RCC 7860 (cell line): ENCODE measurements at places on chromosomes 4 and X.

GRCh38 chr4:81898862-81899504, 427.3 kb upstream of the RASGEF1B start:
- DNase-seq: no peak

GRCh38 chr4:151553874-151554273, 144.9 kb downstream of the FHIP1A start:
- DNase-seq: no peak

DNA sequence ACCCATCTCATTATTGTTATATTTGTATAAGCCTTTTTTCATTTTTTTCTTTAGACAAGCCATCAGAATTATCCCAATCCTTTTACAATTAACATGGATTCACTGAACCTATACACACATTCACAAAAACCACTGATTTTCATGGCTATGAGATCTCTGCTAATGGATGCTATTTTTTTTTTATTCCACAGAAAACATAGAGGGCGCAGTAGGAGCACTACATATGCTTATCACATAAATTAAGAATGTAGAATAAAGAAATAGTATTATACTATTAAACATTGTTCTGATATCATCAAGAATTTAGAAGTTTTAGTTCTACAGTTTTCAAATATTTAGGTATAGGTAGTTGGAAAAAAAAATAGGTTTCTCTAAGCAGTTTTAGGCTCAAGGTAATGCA, 1477.4 kb downstream of the ARAP2 start:
- no peak for DNase-seq

DNA sequence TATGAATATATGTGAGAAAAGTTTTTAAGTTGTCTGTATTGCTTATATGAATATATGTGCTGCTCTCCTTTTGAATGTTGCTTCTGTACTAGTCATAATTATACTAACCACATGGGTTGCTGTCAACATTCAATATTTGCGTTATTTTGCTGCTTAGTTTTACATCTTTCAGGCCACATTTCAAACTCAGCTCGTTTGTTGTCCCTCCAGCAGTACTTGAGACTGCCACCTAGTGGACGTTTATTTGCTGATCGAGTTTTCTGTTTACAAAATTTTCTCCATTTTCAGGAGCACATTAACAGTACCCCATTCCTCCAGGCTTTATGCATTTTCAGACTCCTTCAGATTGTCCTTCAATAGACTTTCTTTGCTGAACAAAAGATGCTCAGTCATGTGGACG, 75.8 kb downstream of the NUDT11 start:
- DNase-seq: peak; percentile 5

- no peak for DNase-seq
Measured at GRCh38 chr4:42750091-42750490, 93.2 kb upstream of the ATP8A1 start.

GRCh38 chrX:65821721-65822496, 154.5 kb downstream of the MSN start:
- DNase-seq: no peak

DNA sequence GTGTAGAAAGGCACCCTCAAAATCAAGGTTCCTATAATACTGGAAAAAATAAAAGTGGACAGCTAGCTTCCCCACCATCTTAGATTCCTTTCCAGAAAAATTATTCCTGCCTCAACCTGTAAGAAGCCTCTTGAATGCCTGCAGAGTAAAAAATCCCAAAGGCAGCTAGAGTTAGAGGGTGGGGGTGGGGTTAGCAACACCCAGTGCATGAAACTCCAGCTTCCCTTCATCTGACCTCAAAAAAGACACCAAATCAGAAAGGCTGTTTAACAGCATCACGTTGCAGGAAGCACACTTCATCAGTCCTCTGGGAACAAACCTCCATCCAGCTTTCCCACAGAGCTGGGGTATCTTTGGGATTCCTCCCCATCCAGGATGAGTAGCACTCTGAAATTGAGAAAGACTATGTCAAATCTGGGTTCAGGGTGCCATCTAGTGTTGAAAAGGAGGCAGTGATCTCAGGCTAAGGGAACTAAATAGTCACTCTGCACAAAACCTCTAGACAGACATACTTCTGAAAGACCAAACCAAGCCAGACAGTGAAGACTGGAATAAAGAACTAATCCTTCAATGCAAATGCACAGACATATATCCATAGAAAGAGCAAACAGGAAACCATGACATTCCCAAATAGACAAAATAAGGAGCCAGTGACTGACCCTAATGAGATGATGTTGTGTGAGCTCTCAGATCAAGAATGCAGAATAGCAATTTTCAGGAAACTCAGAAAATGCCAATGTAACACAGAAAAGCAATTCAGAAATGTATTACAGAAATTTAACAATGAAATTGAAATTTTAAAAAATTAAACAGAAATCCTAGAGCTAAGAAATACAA, 97.9 kb downstream of the ARHGEF9 start:
- DNase-seq: peak; percentile 21

DNA sequence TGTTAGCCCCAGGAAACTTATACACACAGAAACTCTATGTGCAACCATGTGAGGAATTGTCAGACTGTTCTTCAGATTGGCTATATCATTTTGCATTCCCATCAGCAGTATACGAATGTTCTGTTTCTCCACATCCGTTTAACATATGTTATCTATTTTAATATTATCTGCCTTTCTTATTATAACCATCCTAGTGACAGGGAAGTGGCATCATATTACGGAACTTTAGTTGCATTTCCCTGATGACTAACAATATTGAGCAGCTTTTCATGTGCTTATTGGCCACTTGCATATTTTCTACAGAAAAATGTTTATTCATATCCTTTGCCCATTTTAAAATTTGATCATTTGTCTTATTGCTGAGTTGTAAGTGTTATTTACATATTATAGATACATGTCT, 36.5 kb upstream of the IL15 start:
- no peak for DNase-seq

GRCh38 chr4:104983615-104984179, 163.0 kb upstream of the TET2 start:
- DNase-seq: no peak

- no peak for DNase-seq
Measured at GRCh38 chr4:653080-653821, 20.8 kb downstream of the ATP5ME start.

DNA sequence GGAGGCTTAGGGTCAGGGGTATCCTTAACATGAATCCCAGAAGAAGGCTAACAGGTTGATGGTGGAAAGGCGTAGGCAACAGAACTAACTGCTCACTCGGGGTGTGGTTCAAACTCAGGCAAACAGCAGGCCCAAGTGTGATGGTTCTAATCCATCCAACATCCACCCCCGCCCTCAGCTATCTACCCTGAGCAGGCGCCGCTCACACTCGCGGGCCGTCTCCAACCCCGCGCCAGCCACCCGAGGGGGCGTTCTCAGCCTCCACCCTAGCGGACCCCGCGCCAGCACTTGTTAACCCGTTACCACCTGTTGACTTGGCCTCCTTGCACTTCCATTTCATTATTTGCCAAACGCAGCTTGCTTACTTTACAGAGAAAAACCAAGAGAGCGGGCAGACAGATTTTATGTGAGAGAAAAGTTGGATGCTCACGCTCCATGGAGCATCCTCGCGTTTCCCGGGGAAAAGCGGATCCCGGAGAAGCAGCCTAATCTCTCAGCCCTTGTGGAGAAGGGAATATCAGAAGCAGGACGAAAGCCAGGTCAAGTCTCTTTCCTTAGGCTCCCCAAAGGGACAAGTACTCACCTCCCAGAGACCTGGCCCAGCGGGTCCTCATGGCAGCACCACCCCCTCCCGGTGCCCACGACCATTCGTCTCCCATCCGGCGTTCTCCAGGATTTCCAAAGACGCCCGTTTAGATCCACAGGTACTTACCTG, 773 bp downstream of the SNCA start:
- no peak for DNase-seq

GRCh38 chr4:627347-628125, 2.2 kb downstream of the PDE6B start:
- DNase-seq: no peak

- peak; percentile 38 for DNase-seq
Measured at GRCh38 chr4:42391981-42392380, 5.3 kb upstream of the SHISA3 start.

GRCh38 chr4:183905081-183905592, at the start of gene STOX2:
Gene STOX2, plus strand, starts transcription at chr4:183905307. Its CDS starts 1,484 bp downstream, at chr4:183906791.
- no peak for DNase-seq

DNA sequence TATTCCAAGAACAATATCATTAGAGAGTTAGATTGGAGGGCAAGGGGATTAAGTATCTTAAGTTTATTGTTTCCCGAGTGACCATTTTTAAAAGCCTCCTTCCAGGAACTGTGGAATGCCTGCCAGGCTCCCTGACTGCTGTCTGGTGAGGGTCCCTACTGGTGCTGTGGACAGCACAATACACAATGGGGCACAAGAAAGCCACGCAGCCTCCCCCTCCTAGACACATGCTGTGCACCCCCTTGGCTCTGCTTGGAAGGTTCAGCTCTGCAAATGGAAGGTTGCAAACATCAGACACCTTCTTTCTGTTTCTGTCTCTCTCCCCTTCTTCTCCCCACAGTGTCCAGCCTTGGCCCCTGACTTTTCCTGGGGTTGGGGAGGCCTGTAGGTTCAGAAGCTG, 153.2 kb downstream of the SHROOM3 start:
- no peak for DNase-seq

DNA sequence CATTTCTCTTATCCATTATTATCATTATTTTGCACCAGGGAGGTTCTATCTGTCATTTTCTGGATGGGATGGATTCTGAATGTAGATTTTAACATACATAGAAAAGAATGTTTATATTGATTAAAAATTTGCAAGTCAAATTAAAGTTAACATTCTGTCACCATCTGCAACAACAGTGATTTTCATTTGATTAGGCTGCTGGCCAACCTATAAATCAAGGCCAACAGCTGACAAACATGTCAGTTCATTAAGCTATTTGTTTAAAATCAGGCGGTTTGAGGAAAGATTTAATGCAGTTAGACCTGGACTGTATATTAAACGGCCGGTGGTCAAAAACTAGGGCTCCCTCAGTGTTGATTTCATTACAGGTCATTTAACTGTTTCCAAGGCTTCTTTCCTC, 109.5 kb upstream of the CBR4 start:
- DNase-seq: no peak

- DNase-seq: no peak
Measured at GRCh38 chr4:124486423-124486822, 226.1 kb downstream of the ANKRD50 start.

- DNase-seq: no peak
Measured at GRCh38 chr4:88747351-88747750, 49.7 kb upstream of the NAP1L5 start.

DNA sequence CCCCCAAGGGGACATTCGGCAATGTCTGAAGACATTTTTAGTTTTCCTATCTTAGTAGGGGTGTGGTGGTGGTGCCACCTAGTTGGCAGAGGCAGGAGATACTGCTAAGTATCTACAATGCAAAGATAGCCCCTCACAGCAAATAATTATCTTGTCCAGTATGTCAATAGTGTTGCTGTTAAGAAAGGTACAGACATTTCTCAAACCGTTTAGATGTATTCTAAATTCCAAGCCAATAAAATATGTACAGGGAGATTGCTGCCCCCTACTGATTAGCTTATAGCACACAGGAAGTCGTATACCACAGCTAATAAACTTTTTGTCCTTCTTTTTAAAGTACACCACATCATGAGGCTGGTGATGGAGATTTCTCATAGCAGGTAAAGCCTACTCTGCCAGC, 260.5 kb downstream of the TMA16 start:
- DNase-seq: no peak

DNA sequence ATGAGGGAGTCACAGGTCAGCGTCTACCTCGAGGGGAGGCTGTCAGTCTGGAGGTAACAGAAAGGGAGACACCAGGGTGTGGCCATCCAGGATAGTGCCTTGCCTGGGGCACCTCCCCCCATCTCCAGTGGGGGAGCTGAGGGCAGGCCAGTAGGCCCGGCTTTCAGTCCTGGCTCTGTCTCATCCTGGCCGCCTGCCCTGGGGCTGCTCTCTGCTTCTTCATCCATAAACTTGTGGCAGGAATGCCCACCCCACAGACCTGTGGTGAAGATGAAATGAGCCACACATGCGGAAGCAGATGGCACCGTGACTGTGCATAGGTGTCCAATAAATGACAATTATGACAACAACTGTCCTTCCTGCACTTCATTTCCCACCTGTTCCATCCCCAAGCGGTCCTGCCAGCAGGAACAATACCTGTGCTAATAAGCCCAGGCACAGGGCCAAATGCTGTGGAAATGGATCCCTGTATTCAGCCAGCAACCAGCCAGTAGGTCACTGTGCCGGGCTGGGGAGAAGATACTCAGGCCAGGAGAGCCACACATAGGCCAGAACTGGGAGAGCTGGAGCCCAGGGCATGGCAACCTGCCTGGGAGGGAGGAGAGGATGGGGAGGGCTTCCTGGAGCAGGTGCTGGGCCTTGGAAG, 30.2 kb downstream of the TRO start:
- DNase-seq: no peak

DNA sequence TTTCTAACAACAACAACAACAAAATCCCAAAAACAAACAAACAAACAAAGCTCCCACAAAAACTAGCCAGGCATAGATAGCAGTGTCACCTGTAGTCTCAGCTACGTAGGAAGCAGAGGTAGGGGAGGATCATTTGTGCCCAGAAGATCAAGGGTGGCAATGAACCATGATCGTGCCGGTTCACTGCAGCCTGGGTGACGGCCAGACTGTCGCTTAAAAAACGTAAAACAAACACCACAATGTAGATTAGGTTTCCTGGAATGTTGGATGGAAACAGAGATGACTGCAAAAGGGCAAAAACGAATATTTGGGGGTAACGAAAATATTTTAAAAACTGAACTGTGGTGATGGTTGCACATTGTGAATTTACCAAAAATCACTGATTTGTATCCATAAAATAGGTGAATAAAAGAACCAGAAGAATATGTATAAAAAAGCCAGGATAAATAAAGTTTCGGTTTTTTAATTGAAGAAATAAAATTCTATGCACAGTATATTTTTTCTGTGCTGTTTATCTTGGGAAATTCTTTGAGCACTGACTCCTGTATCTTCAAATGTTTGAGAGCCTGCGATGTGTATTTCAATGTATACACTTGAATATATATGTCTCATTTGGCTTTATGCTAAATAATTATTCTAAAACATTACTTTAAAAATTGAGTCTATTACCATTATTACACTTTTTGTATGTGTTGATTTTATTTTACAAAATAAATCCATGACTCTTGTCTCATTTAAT, 1477.0 kb downstream of the PCDH7 start:
- peak; percentile 60 for DNase-seq

DNA sequence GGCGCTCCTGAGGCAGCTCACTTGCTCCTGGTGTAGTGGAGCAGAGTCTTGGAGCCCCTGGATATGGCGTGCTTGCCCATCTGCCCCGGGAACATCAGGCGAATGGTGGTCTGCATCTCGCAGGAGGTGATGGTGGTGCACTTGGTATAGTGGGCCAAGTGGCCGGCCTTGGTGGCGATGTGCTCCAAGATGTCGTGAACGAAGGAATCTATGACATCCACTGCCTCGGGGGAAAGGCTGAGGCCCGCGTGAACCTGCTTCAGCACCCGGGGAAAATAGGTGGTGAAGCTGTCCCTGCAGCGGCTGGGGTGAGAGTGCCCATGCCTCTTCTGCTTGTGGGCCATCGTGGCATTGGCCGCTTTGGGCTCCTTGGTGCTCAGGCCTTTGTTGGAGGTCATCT, 58.1 kb upstream of the TMSB15B start:
- DNase-seq: no peak

GRCh38 chr4:172866421-172866820, 302.2 kb upstream of the GALNT7 start:
- no peak for DNase-seq

- no peak for DNase-seq
Measured at GRCh38 chr4:38155589-38156294, 195.5 kb downstream of the PTTG2 start.
